Peyer's patch (tissue), 4 donors: ENCODE measurements at places on chromosomes 2 and 18.

DNA sequence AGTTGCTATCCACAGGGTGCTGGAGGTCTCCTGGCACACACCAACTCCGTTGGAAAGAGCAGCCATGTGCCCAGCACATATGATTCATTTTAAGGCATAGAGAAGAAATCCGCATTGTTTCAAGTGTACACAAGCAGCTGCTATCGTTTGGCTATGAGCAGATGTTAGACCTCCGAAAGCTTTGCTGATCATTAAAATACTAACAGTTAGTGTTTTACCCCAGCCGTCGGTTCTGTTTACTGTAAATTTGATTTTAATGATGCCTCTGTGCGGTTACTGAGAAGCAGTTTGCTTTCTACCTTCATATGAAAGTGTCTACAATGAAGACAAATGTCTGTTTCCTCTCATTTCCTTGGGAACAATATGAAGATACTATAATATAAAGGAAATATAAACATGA, 154.9 kb downstream of the PTGR3 start:
- DNase-seq: no peak

- no peak for DNase-seq
Observed at GRCh38 chr2:235860111-235860510, 308.1 kb downstream of the GBX2 start.

- DNase-seq: no peak
Observed at GRCh38 chr2:53545604-53546003, 222.0 kb upstream of the CHAC2 start.

- DNase-seq: no peak
Observed at GRCh38 chr2:131659168-131659572, 131.5 kb downstream of the CCDC74A start.

DNA sequence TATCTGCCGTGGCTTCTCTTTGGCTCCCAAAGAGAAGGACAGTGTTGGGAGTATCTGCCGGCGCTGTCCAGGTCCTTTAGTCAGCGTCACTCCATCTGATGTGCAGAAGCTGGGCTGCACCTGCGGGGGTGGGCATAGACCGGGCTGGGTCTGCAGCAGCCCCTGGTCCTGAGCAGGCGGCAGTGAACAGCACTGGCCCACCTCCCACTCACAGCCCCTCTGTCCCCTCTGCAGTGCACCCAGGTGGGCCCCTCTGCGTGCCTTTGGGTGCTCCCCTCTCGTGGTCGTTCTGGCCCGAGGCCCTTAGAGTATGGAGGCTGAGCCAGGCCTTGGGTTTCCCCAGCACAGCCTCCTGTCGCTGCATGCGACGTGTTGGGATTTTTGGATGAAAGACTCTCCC, 95.7 kb downstream of the USP40 start:
- peak; percentile 44 for DNase-seq

GRCh38 chr2:135825550-135826176, 11.3 kb downstream of the LCT start:
- DNase-seq: no peak

DNA sequence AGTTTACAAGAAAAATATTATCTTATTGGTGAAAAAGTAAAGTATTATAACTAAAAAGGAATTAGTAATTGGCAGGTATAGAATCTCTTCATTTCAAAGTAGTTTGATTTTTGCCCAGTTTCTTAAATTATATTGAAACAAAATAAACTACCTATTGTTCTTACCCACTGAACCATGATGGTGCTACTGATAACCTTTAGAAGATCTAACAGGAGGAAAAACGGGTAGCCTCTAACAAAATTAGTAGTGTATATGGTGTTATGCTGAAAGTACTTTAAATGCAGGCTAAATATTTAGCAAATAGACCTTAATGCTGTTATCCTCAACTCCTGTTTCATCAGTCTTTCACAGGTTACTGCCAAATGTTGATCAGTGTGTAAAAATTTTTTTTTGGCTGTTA, 19.1 kb downstream of the MRPS9 start:
- DNase-seq: no peak

GRCh38 chr2:53442783-53443182, 324.8 kb upstream of the CHAC2 start:
- no peak for DNase-seq

GRCh38 chr2:119749477-119750012, 10.2 kb upstream of the PTPN4 start:
- no peak for DNase-seq

- no peak for DNase-seq
Observed at GRCh38 chr2:20573620-20574422, 77.1 kb downstream of the HS1BP3 start.

GRCh38 chr2:30029804-30030203, 108.4 kb upstream of the ALK start:
- no peak for DNase-seq

DNA sequence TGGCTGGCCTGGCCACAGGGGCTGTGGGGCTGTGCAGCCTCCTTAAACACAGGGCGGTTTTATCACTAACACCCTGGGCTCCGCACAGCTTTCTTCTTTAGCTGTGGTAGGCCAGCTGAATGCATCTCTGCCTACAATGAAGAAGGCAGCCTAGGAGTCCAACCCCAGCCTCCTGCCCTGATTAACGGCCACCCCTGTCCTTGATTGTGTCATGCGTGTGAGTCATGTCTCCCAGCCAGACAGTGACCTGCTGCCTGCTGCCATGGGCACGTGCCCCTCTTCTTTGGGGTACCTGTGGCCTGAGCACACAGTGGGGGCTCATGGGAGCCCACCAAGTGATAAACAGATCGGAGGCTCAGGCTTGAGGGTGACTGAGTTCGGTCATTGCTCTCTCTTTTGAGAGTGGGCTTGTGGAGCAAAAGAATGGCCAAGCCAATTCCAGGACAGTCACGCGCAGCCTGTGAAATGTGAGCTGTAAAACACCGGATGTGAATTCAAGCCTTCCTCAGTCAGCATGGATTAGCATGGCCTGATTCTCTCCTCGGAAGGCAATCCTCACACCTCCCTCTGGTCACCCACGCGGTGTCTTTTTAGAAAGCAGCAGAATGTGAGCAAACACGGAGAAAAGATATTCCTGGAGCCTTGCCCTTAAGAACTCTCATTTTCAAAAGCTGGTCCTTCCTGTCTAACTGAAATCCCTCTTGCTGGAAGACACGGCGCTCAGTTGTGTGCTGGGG, 144.1 kb downstream of the CELF4 start:
- no peak for DNase-seq

- no peak for DNase-seq
Observed at GRCh38 chr2:152555048-152555447, 162.2 kb downstream of the PRPF40A start.

DNA sequence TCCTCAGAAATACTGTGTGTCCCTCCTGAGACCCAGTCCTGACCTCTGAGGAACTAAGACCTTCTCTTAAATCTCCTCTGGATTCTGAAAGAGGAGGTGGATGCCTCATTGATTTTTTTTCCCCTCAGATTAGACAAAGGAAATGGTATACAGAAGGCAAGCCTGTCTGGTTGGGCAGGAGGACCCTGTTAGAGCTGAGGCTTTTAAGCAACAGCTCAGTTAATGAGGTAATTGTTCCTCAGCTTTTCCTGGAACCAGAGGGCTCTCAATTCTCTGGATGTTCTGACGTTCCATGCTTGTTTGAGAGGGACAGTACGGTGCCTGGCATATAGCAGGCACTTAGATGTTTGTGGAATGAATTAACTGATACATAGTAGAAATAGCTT, 61.7 kb upstream of the MCFD2 start:
- no peak for DNase-seq

- peak; percentile 41 for DNase-seq
Observed at GRCh38 chr2:129781749-129782632, 197.5 kb upstream of the RAB6C start.

- no peak for DNase-seq
Observed at GRCh38 chr2:25366629-25367028, 24.9 kb upstream of the DNMT3A start.

GRCh38 chr2:3805201-3805939, 102.0 kb downstream of the DCDC2C start:
- DNase-seq: no peak

DNA sequence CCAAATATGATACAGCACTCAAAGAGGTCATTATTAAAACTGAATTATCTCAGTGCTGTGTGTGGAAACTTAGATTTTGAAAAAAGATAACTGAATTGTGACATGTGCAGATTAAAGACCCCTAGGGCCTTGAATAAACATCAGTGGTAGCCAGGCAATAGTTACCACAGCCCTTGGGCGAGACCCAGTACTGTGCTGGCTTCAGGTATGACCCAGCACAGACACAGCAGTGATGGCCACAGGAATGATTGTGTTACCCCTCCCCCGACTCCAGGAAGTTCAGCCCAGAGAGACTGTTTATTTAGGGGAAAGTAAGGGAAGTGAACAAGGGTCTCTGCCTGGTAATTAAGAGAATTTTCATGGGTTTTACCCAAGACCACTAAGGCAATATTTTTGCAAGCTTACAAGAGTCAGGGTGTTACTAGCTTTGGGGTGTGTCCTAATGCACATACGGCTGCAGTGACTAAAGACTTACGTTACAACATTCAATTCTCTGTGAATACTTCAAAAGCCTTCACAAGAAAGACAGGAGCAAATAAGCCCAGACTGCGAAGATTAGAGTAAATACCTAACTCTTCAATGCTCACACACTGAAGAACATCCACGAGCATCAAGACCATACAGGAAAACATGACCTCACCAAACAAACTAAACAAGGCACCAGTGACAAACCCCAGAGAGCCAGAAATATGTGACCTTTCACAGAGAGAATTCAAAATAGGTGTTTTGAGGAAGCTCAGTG, 28.2 kb upstream of the ITGAV start:
- DNase-seq: no peak

- DNase-seq: no peak
Observed at GRCh38 chr2:33412920-33413319, 63.5 kb upstream of the RASGRP3 start.

DNA sequence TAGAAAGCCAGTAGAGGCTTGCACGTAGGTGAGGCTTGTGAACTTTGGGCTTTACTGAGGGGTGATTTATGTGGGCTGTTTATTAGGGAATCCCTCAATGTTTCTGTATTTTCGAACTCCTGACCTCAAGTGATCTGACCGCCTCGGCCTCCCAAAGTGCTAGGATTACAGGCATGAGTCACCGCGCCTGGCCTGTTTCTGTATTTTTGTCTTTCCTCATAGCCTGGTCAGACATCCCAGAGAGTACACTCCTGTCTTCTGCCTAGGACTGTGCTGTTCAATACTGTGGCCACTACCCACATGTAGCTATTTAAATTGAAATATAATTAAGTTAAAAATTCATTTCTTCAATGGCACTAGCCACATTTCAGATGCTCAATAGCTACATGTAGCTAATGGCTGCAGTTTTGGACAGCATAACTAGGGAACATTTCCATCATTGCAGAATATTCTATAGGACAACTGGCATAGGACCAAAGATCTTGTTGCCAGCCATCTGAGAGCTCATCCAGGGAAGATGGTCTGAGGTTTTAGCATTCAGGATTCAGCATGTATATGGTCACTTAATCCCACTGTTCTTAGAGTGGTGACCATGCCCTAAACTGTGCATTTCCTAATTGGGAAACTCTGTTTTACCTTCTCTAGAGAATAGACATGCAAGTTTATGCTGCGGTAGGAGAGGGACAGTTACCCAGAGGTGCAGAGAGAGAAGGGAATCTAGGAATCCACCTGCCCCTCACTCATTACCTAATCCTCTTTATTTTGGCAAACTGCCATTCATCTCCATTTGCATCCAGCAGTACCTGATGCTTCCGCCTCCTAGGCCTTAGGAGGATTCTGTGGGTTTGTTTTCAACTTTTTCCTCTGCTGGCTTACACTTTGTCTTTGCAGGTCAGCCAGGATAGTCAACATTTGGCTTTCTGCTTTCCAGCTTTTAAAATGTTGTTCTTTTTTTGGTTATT, 64.4 kb downstream of the LCLAT1 start:
- peak; percentile 66 for DNase-seq

DNA sequence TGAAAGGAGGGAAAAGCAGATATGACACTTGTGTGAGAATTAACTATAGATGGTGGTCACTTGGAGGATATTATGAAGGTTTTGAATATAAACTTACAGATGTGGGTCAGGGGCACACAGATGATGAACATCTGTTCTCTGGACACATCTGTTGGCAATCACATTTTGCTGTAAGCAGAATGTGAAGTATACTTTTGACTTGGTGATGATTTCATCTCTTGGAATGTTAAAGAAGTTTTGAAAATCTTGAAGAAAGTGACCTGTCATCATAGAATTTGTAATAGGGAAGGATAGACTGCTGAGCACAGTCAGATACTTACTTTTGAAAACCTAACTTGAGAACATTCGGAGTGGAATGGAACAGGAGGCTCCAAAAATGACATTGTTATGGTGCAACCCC, 40.2 kb downstream of the PIKFYVE start:
- no peak for DNase-seq
